ENCODE measurements at places on chromosomes 16 and 17.

- no peak for DNase-seq
Measured at GRCh38 chr17:78726513-78726912, 55.6 kb downstream of the CYTH1 start.

DNA sequence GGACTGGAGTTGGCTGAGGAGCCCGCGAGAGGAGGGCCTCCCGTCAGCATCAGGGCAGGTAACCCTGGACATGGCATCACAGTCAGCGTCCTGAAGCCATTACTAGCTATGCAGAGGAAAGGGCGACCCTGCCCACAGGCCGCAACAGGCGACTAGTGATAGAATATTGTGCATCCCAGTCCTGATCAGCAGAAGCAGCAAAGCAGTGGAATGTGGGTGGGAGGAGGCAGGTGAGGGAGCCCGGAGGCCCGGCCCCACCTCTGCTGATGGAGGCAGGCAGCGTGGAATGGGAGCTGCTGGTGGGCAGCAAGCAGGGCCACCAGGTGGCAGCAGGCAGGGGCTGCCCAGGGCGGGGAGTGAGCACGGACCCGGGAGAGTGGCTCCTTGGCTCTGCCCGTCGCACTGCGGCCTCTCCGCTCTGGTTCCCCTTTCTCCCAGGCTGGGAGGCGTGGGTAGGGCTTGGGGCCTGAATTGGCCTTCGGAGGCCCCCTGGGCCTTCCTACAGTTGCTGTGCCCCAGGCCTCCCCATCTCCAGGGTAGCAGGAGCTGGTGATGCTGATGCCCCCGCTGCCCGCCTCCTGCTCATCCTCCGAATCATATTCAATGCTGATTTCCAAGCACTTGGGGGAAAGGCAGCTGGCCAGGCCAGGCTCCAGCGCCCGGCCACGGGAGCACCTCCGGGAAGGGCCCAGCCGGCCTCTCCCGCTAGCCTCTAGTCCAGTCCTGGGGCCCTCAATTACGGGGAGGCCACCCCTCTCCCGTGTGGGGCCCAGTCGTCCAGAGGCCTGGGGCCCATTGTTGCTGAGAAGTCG lies 20.2 kb downstream of the TSPOAP1 start:
- peak; percentile 23 for DNase-seq

DNA sequence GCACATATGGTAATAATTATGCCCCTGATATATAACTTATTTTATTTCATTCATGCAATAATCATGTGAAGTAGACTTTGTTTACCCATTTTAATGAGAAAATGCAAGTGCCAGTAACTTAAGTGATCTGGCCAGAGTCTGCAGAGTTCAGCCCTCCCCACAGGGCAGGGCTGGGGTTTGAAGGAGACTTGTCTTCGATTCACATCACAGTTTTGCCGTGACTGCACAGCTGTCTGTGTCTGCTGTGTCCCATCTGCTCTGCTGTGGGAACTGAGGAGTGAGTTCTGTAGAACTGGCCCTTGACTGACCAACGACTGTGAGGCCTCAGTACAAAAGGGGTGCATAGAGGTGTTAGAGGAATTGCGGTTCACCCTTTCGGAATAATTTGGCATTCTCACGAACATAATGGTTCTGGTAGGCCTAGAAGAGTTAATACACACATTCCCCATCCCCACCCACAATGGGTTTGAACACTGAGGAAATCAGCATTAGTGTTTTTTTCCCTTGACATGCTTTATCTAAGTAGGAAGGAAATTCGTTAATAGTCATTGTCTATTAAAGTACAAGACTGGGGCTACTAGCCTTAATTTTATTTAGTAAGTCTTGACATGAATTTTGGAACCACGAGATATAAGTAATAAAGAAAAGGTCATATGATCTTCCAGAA lies 113.6 kb upstream of the MON1B start:
- no peak for DNase-seq

DNA sequence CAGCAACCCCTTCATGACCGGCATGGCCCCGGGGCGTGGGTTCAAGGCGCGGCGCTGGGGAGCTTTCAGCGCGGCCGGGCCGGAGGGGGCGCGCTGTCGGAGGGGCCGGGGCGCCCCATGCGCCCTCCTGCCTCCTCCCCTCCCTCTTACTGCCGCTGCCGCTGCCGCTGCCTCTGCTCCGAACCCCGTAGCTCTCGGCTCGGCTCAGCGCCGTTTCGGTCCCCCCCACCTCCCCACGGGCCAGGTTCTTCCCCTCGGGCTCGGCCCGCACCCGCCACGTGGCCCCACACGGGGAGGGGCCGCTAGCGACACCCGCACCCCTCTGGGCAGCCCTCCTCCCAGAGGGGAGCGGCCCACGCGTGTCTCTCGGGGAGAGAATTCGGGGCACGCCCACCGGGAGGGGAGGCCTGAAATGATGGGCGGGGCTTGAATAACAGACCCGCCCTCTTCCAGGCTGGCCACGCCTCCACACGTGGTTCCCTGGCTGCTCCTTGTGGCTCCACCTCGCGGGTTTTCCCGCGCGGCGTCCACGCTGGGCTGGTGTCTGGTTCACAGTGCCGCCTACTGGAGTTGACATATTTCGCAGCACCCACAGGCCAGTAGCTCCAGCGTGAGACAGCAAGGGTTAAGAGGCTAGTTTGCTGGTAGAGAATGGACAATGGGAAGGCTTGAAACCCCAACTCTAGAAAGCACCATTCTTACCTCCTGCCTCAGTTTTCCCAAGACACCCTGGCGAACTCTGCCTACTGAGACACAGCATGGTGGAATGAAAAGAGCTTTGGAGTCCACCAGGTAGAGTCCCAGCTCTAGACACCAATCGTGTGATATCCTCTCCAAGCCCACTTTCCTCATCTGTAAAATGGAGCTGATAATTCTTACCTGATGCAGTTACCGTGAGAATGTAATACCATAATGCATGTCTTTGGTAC lies at the start of gene KCNH4:
TSS of gene KCNH4 (minus strand) at position 221 of the 929 bp plus-strand sequence. CDS start at position 24, 197 bp downstream.
- DNase-seq: peak; percentile 95

- DNase-seq: no peak
Measured at GRCh38 chr17:1312261-1312870, 32.9 kb downstream of the TRARG1 start.

DNA sequence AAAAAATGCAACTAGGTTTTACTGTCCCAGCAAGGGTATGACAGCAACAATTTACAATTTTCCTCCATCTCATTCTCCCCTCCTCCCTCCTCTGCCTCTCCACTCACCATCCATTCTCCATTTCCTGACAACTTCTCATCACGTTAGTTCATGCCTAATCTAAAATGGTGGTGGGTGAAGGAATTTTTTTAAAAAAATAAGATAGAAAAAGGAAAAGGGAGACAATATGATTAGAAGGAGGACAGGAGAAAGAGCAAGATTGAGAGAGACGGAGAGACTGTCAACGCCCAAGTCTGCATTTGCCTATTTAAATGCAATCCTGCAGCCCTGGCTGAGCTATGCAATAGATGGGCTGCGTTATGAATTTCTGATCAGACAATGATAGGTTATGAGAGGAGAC lies 380.7 kb upstream of the PSMD7 start:
- DNase-seq: no peak

DNA sequence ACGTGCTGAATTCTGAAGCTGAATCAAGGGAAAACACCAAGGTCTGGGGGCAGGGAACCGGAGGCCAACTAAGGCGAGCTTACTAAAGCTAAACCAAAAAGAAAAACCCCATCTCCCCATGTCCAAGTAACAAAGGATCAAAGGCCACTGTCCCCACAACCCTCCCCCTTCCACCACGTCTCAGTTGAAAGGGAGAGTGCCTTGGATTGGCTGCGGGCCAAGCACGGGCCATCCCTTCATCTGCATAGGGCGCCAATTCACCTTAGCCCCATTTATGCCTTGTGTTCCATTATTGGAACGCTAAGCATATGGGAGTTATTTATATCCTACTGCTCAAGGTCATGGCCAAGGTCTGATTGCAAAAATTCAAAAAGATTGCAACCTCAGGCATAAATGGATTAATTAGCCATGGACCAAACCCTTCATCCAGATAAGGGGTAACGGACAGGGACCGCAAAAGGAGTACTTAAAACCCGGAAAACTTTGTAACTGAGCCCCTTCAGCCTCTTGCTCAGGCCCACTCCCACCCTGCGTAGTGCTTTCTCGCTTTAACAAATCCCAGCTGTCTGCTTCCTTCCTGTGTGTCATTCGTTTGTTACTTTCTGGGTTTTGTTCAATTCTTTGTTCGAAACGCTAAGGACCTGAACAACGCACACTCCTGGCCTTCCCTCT lies 740 bp upstream of the ATP6V0D1 start:
- DNase-seq: peak; percentile 52

GRCh38 chr17:38443356-38444031 lies 15.2 kb downstream of the ARHGAP23 start:
- DNase-seq: no peak

DNA sequence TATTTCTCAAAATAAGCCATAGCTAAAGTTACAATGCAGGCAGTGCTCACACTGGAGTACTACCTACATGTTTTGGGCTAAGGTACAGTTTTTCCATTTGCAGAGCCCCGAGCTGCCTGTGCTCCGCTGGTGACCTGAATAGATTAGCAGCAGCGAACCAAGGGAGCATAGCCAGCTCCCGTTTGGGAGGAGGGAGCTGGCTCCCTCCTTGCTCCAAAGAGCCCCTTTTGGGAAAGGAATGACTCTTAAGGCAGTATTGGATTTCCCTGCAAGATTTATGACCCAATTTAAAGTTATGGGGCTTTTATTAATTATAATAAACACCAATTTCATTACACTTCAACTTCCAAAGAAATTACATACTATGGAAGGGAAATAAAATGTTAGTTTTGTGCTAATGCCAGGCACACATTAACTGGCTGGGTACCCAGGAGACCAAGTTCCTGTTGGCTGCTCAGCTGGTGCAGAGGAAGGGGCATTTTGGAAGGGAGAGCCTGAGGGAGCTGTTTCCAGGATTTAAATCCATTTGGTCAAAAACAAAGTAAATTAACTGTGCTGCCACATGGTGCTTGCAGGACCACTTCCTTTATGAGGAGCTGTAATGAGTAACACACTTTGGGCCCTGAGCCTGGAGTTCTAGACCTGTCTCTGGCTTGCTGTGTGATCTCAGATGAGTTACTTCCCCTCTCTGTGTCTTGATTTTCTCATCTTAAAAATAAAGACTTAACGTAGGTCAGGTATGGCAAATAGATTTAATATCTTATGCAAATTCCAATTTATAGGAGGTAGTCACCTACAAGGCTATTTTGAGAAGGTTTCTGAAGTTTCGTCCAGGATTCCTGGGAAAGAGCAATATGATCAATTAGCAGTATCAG lies 362.1 kb upstream of the CCL2 start:
- DNase-seq: no peak

GRCh38 chr16:8631818-8632465 lies 10.4 kb downstream of the METTL22 start:
- DNase-seq: no peak

GRCh38 chr17:78672005-78672404 lies 94.8 kb upstream of the DNAH17 start:
- DNase-seq: no peak

DNA sequence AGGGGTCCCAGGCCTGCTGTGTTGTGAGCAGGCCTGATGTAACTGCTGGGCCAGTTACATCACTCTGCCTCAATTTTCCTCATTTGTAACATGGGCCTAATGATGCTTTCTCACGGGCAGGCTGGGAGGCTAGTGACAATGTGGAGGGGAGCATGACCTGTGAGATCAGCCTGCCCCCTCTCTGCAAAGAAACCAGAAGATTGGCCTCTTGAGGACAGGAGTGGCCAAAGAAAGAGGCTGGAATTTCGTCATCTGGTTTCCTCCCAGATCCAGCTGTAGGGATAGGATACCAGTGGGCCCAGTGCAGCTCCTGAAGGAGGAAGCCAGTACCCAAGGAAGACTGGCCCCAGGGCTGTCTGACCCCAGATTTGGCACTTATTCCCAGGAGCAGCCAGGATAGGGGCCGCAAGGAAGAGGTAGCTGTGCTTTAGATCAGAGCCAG lies 615 bp upstream of the SREBF1 start:
- no peak for DNase-seq

DNA sequence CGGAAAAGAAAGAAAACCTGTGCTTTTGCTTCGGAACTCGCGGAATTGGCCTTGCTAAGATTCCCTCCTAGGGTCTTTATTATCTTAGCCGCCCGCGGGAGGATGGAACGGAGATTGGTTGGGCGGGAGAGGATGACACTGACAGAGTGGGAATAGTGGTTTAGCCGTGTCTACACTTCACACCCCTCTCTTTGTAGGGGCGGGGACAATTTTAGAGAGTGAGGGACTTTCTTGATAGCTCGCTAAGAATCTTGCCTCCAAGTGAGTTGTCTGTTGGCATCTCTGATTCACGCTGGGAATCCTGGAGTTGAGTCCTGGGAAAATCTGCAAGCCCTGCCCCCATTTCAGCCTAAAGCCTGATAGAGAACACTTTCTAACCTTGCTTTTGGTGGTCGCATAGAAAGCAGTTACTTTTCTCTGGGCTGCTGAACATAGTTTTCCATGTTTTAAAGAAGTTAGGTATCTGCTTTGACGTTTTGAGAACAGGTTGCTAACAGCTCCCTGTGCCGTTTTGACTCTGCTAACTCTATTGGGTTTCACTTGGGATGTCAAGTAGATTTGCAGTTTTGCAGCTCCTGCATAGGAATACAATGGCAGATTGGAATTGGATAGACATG lies 697 bp downstream of the NOL11 start:
- no peak for DNase-seq

- DNase-seq: peak; percentile 91
Measured at GRCh38 chr17:40177275-40177874, at the start of gene RAPGEFL1. Gene RAPGEFL1, plus strand, starts transcription at chr17:40177470. Its CDS starts 392 bp downstream, at chr17:40177862.

- DNase-seq: peak; percentile 84
Measured at GRCh38 chr16:87956365-87957231, 5.4 kb downstream of the BANP start.

DNA sequence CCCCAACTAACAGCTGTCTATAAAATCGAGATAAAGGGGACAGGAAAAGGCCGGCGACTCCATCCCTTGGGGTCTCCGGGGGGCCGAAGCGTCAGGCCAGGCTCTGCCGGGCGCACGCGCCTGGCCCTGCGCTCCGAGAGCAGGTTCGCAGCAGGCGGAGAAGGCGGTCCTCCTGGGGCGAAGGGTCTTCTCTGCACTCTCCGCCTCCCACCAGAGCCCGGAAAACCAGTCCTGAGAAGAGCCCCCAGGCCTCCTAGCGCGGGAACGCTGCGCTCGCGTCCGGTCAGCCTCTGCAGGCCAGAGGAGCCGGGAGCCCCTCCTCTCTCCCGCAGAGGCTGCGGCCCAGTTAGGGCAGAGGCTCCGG lies 5.1 kb downstream of the FOXF1 start:
- DNase-seq: no peak

GRCh38 chr16:27301236-27301861 lies 12.4 kb upstream of the IL4R start:
- DNase-seq: no peak

- DNase-seq: no peak
Measured at GRCh38 chr17:66612993-66613392, 221.9 kb upstream of the CACNG5 start.

- no peak for DNase-seq
Measured at GRCh38 chr17:76434870-76435269, 18.1 kb downstream of the UBE2O start.
